OCI-LY7 (cell line): ENCODE measurements at places on chromosomes 7 and 10. TPM values are rescaled to one million over a fixed set of nuclear protein-coding genes. Genes with fewer than 3 reads are reported as not detected.

Gene TRIM50
- 0.40 TPM in 1 of 2 replicates, not detected in the other for total RNA-seq

DNA sequence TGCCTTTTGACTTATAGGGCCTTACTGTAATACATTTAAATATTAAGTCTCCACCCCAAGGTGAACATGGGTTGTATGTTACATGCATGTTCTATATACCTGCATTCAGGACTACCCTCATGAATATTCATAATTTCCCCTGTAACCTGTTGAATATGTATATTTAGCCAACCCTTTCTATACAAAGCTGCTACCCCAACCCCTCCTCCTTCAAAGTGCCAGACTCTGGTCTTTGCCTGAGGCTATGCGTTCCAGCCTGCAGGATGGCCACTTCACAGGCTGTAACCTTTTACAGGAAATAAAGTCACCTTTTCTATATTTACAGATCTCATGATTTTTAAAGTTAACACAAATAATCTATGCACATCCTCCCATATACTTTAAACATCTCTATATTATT, 10.1 kb upstream of the UNC5B start:
- DNase-seq = no peak

DNA sequence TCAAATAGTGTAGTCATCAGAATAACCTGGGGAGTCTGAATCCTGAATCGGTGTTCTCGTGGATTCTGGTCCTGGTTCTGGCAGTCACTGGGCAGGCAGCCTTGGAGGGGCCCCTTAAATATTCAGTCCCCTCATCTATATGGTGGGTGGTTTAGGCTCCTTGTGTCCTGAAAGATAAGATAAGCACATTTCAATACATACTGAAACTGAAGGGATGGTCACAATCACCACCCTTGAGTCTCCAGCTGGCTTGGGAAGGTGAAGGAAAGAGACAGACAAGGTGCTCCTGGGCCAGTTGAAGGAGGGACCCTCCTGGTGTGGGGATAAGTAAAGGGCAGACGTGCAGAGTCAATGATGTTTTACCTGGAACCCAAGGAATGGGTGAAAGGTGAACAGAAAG, 146.7 kb downstream of the CXCL12 start:
- no peak for DNase-seq

Gene FOXP2
- not detected in 2 replicates for total RNA-seq

- no peak for DNase-seq
These were observed 123.1 kb downstream of the CCNY start for GRCh38 chr10:35459449-35459847.

- no peak for DNase-seq
These were observed 39.3 kb downstream of the SPDYE5 start for GRCh38 chr7:75531359-75531821.

DNA sequence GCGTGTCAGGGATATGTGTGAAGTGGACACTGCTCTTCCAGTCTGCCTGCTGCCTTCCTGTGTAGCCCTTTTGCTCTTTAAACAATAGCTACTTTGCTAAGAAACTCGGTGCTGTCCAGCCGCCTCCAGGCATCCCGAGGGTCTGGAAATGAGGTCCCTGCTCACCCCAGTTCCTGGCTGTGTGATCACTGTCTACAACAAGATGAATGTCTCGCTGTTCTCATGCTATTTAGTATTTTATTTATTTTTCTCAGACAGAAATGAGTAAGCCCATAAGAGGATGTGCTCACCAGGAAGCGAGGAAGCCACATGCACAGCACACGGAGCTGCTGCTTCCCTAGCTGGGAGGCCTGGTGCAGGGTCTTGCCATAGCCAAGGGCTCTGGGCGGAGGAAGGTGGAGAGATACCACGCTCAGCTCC, 167.0 kb upstream of the PITRM1 start:
- no peak for DNase-seq

Gene HMX2
- total RNA-seq = 1.7 and 2.4 TPM in 2 replicates

Gene HTR5A
- total RNA-seq = not detected in 2 replicates

DNA sequence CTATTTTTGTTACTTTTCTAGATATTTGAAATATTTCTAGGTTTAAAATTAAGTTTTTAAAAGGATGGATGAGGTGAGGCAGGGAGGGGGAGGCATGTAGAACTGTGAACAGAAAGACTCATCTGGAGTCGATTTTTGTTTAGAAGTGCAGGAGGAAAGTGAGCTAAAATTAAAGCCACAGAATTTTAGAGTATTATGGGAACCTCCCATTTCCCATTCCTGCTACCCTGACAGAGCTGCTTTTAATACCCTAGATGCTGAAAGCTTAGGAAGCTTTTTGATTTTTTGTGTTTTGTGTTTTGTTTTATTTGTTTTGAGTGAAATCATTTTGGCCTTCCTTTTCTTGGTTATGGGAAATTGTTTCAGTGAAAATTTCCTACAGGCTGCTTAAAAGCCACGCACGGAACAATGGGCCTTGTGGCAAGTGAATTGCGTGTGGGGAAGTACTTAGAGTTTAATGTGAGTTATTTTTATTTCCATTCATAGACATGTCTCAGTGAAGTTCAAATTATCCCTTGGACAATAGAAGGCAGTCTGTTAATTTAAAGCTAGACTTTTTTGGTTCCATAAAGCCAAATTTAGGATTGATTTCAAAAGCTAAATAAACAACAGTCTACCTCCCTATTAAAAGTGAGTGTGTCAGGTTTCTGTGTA, 102.0 kb upstream of the HDAC9 start:
- DNase-seq = no peak

DNA sequence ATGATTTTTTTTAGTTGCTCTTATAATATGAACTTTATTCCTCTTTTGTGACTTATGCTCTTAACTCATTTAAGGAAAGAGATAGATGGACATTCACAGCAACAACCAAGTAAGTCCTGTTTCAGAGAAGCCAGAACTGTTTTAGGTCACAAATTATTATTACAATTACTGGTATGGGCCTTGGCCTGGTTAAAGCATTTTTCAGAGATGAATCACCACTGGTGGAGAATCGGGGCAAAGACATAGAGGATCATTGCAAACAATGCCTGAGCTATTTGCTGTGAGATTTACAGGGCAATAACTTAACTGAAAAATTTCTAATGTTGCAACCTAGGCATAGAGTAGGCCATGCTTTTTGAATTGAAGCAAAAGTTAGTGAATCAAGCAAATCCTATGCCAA, 138.0 kb upstream of the YAE1 start:
- DNase-seq = no peak

Gene TLL2
- 0.87 and 0.97 TPM in 2 replicates for total RNA-seq

- no peak for DNase-seq
These were observed 20.7 kb downstream of the SLC16A9 start for GRCh38 chr10:59688921-59689351.

Gene STAG3
- total RNA-seq = 70.2 and 79.2 TPM in 2 replicates

DNA sequence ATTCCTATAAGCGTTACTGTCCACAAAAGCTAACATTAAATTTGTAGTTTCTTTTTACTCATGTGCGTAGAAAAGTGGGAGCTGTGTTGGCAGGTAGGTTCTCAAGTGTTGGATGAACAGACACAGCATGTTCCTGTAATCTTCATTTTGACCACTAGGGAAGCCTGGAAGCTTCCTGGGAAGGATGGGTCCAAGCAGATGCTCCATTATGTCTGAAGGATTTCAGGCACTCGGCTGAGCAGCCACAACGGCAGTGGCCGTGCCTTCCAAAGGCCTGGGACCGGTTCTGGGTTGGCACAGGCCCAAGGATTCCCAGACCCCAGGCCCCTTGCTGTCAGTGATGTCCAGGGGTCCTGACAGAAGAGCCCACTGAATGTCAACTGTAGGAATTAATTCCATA, 386.3 kb downstream of the TNS3 start:
- no peak for DNase-seq

Gene SPDYE11
- total RNA-seq = not detected in 2 replicates

DNA sequence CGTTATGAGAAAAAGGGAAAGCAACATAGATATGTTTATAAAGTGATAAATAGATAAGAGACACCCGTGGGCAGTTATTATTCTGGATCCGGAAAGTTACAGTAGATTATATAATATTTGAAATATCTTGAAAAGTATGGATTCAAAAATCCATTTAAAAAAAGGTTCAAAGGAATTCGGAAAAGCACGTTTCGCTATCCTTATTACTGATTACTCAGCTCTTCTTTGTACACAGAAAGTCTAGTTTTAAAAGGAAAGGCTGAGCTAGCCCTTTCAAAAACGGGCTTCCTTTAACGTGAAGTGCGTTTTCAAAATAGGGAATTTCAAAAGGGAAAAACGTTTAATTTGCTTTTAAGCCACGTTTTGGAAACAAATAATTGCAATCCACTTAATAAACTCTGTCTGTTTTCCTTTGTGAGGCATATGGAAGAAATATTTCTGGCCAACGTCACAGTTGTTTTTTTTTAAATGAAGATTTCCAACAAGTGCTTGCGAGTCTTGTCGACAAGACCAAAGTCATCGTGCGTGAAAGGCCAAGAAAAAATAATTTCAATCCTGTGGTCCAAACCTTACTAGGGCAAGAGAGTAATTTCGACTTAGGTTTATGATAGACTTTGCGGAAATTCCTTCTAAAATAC, 2.2 kb upstream of the SKIDA1 start:
- no peak for DNase-seq

Gene NRP1
- total RNA-seq = not detected in 2 replicates

DNA sequence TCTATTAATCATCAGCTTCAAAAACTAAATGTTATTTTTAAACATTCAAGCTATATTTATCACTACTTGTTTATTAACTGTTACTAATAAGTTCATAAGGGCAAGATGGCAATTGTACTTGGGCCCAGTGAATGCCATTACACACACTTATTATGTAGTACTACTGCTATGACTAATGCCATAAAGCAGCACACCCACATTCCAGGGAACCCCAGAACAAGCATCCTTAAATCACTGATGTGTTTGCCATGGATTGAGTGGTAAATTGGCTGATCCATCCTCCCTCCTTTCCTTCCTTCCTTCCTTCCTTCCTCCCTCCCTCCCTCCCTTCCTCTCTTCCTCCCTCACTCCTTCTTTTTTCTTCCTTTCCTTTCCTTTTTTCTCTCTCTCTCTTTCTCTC, 37.4 kb upstream of the RSU1 start:
- no peak for DNase-seq

DNA sequence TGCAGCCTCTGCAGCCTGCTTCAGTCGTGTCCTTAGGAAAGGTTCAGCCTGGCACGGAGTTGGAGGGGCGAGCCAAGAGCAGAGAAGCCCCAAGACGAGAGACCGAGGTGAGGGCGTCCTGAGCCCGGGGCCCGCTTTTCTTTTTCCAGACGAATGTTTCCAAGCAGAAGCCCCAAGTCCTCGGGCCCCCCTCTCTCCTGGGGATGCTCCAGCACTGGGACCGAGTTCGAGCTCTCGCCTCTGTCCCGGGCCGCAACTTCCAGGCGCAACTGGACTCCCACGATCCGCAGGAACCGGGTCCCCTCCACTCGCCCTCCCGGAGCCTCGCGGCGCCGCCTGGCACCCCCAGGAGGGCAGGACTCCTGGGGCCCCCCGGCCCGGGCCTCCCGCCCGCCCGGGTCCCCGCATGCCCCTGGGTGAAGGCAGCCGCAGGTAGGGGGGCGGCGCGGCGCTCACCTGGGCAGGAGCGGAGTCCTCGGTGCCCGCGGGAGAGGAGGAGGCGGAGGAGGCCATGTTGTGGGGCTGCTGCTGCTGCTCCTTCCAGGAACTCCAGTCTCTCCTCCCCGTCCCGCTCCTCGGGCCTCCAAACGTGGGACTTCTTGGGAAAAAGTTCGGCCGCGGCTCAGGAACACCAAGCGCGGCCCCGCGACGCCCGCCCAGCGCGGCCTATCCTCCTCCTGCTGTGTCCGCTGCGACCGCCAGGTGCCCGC, 45.3 kb upstream of the CDK1 start:
- no peak for DNase-seq

DNA sequence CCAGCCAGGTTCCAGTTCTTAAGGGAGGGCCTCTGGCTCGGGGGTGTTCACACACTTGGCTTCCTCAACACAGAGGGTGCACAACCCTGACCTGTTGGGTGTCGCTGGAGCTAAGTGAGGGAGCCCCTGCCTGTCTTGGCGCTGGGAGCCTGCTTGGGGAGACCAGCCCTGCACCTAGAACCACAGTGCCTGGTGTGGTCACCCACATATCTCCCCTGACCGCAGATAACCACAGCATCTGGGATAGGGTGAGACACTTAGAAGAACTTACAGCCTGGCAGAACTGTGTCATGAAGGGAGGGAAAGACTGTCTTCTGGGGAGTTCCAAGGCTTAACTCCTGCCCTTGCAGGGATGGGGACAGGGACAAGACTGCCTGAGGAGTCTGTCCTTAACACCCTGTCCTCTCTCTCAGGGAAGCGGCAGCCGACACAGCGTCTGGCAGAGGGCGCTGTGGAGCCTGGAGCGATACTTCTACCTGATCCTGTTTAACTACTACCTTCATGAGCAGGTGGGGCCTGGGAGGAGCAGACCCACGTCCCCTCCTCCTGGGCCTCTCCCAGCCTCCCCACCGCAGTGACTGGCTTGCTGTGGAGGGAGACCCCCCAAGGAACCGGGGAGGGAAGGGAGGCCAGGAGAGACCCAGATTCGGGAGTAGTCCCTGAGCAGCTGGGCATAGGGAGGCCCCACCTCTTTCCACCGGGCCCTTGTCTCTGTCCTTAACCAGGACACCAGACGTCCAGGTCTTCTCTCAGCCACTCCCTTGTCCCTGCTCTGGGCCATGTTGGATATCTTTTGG, 59.0 kb downstream of the PALD1 start:
- DNase-seq = peak; percentile 45

- DNase-seq = no peak
These were observed 26.4 kb upstream of the ADO start for GRCh38 chr10:62778125-62778524.

GRCh38 chr7:152699079-152699478, 23.1 kb upstream of the XRCC2 start:
- DNase-seq = no peak

Gene SLC26A5
- not detected in 2 replicates for total RNA-seq

- no peak for DNase-seq
These were observed 10.7 kb downstream of the CALD1 start for GRCh38 chr7:134789967-134790685.
